ENCODE measurements at places on chromosomes 12 and 14.

DNA sequence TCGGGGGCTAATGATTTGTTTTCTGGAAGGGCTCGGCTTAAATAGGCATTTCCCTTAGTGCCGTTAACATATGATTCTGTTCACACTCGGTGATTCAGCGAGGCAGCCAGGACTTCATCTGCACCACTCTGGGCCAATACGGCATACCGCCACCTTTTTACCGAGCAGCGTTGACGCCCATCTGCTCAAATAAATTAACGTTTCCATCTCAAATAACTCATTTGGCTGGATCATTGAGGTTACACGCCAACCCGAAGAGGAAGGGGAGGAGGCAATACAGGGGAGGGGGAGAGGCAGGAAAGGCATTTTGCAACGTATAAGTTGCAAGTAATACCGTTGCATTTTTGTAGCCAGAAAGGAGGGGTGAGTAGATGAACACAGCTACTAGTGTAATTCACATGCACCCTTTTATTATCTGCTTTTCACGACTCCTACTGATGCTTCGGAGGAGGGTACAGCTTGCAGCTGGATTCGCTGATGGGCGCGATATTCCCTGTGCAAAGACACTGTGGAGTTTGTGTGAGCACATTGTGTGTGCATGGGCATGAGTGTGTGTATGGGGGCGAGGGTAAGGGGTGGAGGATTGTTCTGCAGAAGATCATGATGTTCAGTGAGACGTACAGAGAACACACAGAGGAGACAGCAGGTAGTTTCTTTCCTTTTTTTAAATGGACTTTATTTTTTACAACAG lies 45.9 kb downstream of the MAP1LC3B2 start:
- no peak for DNase-seq

- DNase-seq, result no peak
Measured at GRCh38 chr14:100900837-100901390, 2.6 kb downstream of the RTL1 start.

DNA sequence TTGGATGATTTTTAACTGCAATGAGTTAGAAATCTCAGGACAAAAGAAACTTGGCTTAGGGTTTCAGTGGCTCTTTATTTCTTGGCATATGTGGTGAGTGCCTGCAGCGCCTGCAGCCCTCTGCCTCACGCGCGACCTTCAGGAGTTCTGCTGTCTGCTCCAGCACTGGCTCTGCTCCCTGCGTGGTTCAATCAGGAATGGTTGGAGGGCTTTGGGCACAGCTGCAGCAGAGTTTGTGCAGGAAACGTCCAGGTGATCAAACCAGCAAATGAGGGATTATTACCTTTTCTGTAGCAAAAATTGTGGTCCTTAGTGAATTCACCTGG lies 19.8 kb downstream of the PPM1H start:
- no peak for DNase-seq

DNA sequence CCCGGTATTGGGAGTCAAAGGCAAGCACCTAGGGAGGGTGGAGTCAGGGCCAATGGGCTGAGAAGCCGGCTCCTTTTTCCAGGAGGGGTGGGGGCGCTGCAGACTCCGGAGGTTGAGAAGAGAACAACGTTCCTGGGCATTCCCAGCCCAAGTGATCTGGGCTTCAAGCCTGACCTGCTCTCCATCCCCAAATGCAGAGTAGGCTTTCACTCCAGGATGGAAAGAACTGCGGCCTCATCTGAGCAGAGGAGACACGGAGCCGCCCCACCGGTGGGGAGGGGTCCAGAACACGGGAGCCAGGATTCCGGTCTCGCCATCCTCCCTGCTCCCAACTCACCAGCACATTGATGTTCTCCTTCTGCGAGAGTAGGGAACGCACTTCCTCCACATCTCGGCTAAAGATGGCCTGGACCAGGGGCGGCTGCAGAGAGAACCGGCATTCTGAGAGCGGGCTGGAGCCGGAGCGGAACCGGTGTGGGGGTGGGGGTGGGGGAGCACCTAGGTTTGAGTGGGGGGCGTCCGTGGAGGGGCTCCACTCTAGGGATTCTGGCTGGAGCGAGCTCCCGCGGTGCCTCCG lies 605 bp downstream of the ANKRD52 start:
- DNase-seq, result no peak

GRCh38 chr14:101153691-101154090 lies 250.2 kb upstream of the RTL1 start:
- DNase-seq, result no peak
